ENCODE measurements at places on chromosomes 3 and 15.

DNA sequence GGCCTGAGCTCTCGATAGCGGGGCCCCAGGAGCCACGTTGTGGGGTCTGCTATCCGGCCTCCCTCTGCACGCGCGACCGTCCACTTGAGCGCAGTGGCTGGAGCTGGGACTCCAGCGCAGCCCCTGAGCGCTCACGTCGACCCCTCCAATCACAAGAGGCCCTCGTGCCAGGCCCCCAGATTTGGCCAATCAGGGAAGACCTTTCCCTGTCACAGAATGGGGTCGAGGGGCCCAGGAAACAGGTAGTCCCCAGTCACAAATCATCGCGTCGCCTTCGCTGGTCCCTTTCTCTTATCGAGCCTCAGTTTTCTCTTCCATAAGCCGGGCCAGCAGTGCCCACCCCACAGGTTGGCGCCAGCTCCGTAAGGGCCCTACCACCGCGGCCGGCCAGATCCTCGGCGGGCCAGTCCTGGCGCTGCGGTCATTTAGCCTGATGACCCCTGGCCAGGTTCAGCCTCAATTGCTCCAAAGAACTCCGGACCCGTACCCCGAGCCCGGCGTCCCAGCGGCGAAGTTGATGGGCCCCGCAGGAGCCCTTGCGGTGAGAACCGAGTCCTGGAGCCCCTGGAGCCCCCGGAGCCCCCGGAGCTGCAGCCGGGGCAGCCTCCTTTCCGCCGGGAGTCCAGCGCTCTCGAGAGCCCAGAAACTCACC lies 435 bp downstream of the ALDH1L1 start:
- DNase-seq: peak; percentile 87

GRCh38 chr3:160808838-160809237 lies 52.8 kb downstream of the PPM1L start:
- no peak for DNase-seq

- DNase-seq: no peak
These were observed 3.2 kb downstream of the SETD5 start for GRCh38 chr3:9400616-9401015.

DNA sequence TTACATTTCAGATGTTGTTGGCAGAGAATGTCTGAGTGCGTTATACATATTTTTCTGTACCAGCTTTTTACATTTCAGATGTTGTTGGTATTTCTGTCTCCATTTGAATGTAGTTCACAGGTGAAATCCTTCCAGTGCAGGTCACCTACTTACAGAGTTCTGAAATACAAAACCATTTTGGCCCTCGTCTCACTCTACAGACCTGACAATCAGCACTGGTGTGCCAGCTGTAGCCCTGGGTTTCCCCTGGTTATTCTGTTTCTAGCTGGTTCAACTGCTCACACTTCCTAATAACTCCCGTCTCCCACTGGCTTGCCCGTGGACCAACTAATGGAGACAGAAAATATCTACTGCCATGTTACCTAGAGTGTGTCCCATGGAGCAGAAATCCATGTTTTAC lies 87.5 kb upstream of the CDIN1 start:
- DNase-seq: no peak

- no peak for DNase-seq
These were observed 35.1 kb downstream of the POC1A start for GRCh38 chr3:52119099-52119498.

- DNase-seq: no peak
These were observed 9.5 kb upstream of the CCDC66 start for GRCh38 chr3:56547486-56547885.

- peak; percentile 23 for DNase-seq
These were observed 57.5 kb upstream of the SIN3A start for GRCh38 chr15:75508840-75509532.

- DNase-seq: no peak
These were observed 37.3 kb downstream of the LNP1 start for GRCh38 chr3:100438623-100438974.

DNA sequence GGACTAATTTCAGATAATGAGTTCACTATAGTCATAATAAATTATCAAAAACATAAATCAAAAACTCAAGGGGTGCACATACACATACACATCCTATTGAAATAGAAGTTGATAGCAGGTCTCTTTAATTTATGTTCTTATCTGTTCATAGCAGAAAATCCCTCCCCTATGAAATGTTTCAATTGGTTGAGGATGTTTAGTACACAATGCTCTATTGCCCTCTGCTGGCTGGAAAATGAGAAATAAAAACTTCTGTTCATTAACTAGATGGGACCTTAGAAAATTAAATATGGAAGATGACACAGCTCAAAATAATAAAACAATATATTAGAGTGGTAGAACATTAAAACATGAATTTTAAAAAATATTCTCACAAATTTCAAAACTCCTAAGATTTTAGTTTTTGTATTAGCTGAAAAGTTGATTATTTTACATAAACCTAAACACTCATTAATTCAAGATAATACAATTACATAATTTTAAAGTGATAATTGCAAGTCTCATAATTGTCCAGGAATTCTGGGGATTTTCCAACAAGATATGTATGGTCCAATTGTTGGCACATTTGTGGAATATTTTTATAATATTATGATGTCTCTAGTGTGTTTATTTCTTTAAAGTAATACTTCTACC lies 735.0 kb downstream of the ROBO1 start:
- peak; percentile 29 for DNase-seq

DNA sequence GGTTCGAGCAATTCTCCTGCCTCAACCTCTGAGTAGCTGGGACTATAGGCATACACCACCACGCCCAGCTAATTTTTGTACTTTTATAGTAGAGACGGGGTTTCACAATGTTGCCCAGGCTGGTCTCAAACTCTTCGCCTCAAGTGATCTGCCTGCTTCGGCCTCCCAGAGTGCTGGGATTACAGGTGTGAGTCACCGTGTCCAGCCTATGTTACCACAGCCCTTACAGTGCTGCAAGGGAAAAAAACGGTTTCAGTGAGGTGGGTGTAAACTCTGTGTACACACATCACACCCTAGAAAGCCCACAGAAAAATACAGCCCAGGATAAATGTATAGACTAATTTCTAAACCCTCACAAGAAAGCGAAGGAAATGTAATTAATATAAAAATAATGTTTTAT lies 103.5 kb upstream of the AKAP13 start:
- DNase-seq: no peak

- DNase-seq: no peak
These were observed 15.6 kb upstream of the GYG1 start for GRCh38 chr3:148975696-148976095.

- DNase-seq: no peak
These were observed 22.3 kb downstream of the HACD2 start for GRCh38 chr3:123562547-123562946.

- DNase-seq: no peak
These were observed 77.3 kb downstream of the NFKBIZ start for GRCh38 chr3:101926594-101927105.

GRCh38 chr3:131194816-131195215 lies 168.1 kb downstream of the NEK11 start:
- no peak for DNase-seq

GRCh38 chr3:54122324-54123002 lies at the start of gene CACNA2D3:
TSS of gene CACNA2D3 (plus strand) at chr3:54122552.
- peak; percentile 64 for DNase-seq
